ENCODE measurements at places on chromosomes 5 and 9.

GRCh38 chr5:10248378-10249260, 1.1 kb downstream of the ATPSCKMT start:
- DNase-seq = no peak

DNA sequence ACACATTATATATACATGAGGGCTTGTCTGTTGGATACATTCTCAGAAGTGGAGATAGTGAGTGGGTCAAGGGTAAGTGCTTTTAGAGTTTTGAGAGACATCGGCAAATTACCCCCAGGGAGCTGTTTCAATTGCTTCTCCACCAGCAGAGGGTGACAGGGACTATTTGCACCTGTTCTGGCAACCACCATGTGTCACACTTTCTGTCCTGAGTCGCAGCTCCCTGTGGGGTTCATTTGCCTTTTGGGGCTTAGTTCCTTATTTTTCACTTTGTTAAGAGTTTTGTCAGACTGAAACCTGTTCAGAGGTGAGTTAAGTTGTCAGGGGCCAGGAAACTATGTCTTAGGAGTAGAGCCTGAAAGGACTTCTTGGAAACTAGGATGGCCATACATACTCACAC, 20.1 kb upstream of the SLC36A1 start:
- DNase-seq = no peak

DNA sequence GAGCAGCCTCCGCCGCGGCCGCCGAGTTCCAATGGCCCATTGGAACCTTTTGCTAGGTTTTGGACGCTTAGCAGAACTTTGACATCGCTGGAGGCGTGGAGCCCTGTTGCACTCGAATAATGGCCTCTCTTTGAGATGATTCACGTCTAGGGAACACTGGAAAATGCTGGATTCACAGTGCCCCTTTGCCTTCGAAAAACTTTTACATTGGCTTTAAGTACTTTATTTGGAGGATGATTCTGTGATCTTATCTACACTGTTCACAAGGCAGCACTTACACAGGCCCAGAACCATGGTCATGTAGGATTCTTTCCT, 536 bp upstream of the PPIC start:
- DNase-seq = no peak

DNA sequence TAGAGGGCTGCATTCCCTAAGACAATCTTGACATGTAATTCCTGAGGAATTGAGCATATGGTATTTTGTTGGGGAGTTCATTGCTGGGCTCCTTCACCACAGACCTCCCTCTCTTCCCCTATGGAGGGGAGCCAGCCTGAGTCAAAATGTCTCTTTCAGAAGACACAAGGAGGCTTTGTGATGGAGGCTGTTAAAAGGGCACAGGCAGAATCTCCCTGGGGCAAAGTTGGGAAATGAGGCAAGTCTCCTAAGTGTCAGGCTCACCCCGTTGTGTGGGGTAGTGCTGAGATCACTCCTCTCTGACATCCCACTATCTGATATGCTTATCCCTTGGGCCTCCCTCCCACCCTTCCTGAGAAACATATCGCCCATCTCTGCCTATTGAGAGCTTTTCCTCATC, 30.6 kb downstream of the GFRA3 start:
- no peak for DNase-seq

- no peak for DNase-seq
These were observed 47.9 kb upstream of the HSPA9 start for GRCh38 chr5:138623053-138623452.

- no peak for DNase-seq
These were observed 59.8 kb downstream of the ENC1 start for GRCh38 chr5:74580729-74581109.

- no peak for DNase-seq
These were observed 59.5 kb downstream of the ANKRD33B start for GRCh38 chr5:10623305-10623910.

DNA sequence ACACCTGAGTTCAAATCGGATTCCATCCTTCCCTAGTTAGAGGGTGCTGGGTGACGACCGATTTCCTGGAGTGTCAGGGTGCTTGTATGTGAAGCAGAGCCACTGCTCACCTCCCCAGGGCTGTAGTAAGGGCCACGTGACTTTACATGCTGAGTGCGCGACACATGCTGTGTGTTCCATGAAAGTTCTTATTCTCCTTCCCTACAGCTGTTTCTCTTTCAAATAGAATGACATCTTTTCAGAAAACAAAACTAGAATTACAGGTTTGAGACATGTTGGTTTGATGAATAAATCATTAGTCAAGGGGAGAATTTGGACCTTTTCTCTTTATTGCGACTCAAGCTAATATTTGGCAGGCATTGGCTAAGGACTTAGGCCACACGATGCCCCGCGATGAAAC, 113.1 kb downstream of the JMY start:
- DNase-seq = no peak

DNA sequence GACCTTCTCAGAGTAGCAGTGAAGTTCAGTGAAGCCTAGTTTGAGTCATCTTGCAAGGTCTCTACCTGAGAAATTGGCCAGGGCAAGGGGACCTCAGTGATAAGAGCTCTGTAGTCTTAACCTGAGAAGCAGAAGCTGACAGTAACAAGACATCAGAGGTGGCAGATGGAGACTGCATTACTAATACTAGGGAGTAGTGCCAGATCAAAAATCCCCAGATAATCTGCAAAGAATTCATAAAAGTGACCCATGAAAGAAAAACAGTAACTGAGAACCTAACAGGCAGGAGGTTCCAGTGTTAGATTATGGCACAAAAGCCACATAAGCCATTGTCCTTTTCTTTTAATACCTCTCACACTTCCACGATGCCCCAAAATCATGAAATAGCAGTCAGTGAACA, 175.5 kb downstream of the MUSK start:
- no peak for DNase-seq

GRCh38 chr9:32431940-32432555, 47.6 kb downstream of the ACO1 start:
- DNase-seq = peak; percentile 20

DNA sequence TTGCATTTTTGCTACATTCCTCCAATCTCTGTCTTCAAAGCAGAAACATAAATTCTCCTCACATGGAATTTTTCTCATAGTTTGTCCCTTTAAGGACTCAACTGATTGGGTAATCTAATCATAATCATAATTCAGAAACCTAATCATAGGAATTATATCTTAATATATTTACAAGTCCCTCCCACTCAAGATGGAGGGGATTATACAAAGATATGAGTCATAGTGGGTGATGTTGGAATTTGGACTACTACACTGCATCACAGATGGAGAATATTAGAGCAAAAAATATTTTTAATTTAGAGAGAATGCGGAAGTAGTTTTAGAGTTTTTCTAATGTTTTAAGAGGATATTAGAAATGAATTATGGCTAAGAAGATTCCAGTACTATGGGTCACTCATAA, 1034.0 kb downstream of the DTWD2 start:
- DNase-seq = no peak

- DNase-seq = no peak
These were observed 532.2 kb downstream of the ACTL7B start for GRCh38 chr9:108323615-108324014.

- DNase-seq = no peak
These were observed 394.5 kb upstream of the EDIL3 start for GRCh38 chr5:84779186-84779585.

DNA sequence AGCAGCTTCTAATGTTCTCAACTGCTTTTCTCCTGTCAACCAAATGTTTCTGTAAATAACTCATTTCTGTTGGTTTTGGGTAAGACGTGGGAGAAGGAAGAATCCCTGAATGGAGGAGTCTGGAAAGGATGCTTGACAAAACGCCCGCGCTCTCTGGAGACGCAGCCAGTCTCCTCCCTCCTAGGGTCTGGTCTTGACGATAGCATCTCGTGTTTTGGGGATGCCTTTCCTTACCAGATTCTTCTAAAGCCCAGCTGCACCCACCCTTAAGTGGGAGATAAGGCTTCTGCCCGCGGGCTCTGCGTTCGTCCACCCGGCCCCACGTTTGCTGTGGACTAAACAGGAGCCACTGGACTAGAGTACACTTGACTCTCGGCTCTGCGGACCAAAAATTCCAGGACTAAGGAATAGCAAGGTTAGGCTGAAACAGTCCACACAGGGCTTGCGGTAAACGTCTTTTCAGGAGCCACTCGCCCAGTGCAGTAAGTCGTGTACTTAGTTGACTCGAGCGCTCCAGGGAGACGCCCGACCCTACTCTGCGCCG, 491 bp upstream of the CTSL start:
- no peak for DNase-seq

DNA sequence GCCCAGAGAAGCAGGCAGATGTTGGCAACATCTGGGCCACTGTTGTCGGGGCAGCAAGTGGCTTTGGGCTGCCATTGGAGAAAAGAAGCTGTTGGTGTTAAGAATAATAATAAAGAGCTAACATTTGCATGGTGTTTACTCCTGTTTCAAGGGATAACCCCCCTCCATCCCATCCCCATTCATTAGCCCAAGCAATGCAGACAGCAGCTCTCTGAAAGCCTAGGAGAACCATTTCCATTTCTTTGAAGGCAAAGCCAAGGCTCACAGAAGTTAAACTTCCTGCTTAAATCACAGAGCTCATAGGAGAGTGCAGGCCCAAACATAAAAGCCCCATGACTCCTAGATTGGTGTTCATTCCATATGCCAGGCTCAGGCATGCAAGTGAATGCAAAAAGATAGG, 175.4 kb downstream of the ASTN2 start:
- no peak for DNase-seq

DNA sequence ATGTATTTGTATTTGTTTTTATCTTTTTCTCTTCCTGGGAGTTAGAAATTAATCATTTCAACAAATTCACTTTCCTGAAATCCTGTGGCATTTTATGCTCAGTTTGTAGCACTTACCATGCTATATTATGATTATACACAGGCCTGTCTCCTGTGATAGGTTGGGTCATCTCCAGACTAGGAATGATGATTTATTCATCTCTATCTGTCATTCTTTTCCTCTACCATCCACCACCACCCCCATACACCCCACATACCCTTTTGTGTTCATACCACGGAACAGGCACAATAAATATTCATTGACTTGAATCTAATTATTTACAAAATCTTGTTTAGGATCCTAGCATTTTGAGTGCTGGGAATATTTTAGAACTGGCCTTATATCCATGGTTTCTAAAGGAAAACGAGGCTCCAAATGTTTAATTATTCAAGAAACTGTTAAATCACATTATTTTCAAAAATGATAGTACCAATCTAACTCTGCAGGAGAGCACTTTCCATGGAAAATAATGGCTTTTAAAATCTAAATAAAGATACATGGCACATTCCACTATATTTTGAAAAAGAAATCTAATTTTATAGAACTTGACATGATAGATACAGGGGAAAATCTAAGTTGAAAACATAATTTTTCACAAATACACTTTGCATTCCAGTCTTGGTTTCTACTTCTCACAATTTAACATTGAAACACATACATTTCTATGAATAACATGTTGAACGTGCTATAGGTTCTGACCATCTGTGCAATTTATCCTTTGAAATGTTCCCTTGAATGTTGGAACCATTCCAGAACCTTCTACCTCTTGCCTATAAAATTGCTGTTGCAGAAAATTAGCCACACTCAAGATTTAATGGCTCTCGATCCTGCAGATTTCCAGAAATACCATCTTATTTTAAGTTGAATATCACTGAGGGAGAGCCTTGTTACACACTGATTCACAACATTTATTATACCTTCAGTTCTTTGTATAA, 89.3 kb downstream of the STARD4 start:
- DNase-seq = no peak

- DNase-seq = no peak
These were observed 77.1 kb upstream of the GOLM1 start for GRCh38 chr9:86176468-86176867.

DNA sequence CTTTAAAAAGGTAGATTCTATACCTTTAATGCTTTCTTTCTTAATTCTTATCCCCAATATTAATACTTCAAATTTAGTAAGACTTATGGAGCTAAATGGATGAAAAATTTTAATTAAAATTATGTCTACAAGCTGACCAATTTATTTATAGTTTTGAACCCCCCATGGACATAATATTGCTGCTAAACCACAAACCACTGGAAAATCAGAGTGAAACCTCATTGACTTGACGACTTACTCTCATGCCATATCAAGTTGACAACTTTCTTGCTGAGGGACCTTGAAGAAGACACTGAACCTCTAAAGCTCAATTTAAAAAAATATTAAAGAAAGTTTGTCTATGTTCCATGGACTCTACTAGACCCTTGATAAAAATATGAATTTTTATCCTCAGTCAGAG, 653.7 kb downstream of the TLE1 start:
- no peak for DNase-seq

GRCh38 chr5:172417130-172417841, 37.0 kb downstream of the SH3PXD2B start:
- DNase-seq = no peak

GRCh38 chr9:81535542-81536241, 153.7 kb downstream of the TLE1 start:
- no peak for DNase-seq

DNA sequence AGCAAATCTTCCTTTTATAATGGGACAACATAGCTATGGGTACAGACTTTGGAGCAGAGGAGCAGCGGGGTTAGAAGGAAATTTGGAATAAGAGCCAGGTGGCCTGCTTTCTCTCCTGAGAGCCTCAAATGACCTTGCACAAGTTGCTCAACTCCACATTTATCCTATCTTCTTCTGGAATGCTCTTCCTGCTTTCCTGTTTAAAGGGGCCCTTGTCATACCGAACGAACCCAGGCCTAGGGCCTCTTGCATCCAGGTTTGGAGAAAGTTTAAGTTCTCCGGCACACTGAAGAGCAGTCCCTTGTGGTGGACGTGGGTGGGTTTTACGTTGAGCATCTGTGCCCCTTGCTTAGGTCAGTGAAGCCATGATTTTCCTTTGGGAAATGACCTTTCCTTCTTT, 197.9 kb upstream of the NR3C1 start:
- no peak for DNase-seq

- DNase-seq = no peak
These were observed 58.8 kb downstream of the KDM4C start for GRCh38 chr9:6816581-6816980.

- DNase-seq = no peak
These were observed 430.9 kb downstream of the DMAC1 start for GRCh38 chr9:7368410-7369292.

GRCh38 chr9:95772320-95773052, 103.0 kb upstream of the ERCC6L2 start:
- DNase-seq = no peak

DNA sequence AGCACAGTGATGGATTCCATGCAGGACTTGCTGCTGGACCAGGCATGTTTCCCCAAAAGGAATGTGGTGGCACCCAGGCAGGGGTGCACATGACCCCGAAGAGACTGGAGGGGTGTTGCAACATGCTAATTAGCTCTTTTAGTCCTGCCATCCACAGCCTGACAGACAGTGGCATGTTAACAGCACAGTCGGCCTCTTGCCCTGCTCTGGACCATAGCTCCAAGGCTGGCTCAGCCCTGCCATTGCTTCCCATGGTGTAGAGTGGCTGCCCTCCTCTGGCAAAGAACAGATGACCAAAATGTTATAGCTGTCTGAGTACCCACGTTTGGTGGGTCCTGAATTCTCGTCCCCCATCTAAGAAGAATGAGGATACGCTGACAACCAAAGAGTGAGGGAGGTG, 736.4 kb upstream of the PTPRD start:
- no peak for DNase-seq

GRCh38 chr9:101176384-101176783, 147.9 kb downstream of the PLPPR1 start:
- no peak for DNase-seq

Measured in T-helper 9 cell (primary cell).